Pulmonary artery endothelial cell (primary cell): ENCODE measurements at places on chromosomes 2 and 18. TPM values are rescaled to one million over a fixed set of nuclear protein-coding genes. Genes with fewer than 3 reads are reported as not detected.

The GALR1 gene
- not detected in 2 replicates for total RNA-seq

The TGFA gene
- total RNA-seq: 0.26 and 0.32 TPM in 2 replicates

The SMAD7 gene
- total RNA-seq: 3.6 and 4.9 TPM in 2 replicates

The VWA3B gene
- total RNA-seq: not detected in 2 replicates

The SLC16A14 gene
- 0.21 and 0.26 TPM in 2 replicates for total RNA-seq

The OR6B2 gene
- total RNA-seq: not detected in 2 replicates

The FAM237A gene
- not detected in 2 replicates for total RNA-seq

The DNER gene
- total RNA-seq: 0.07 TPM in 2 replicates

The RHOB gene
- total RNA-seq: 926 and 1,028 TPM in 2 replicates

The NYAP2 gene
- total RNA-seq: not detected in 2 replicates

The ZNF519 gene
- total RNA-seq: 2.3 and 4.2 TPM in 2 replicates

The IL1R2 gene
- 0.13 TPM in 1 of 2 replicates, not detected in the other for total RNA-seq

The REG1A gene
- not detected in 2 replicates for total RNA-seq

The ACVR1C gene
- 0.07 TPM in 2 replicates for total RNA-seq

The PROC gene
- total RNA-seq: not detected in 2 replicates

The DAPL1 gene
- not detected in 2 replicates for total RNA-seq

The EPAS1 gene
- 69.8 and 115 TPM in 2 replicates for total RNA-seq

The CAPN13 gene
- total RNA-seq: not detected in 2 replicates

The SCN9A gene
- 0.11 and 0.33 TPM in 2 replicates for total RNA-seq

The PSMD14 gene
- total RNA-seq: 115 and 144 TPM in 2 replicates

The SERPINB12 gene
- total RNA-seq: not detected in 2 replicates

The SLC9A4 gene
- not detected in 2 replicates for total RNA-seq

The RGPD3 gene
- total RNA-seq: 0.18 and 0.20 TPM in 2 replicates

The MC4R gene
- not detected in 2 replicates for total RNA-seq

The SPHKAP gene
- not detected in 2 replicates for total RNA-seq

The IL36RN gene
- not detected in 2 replicates for total RNA-seq

The GKN1 gene
- total RNA-seq: not detected in 2 replicates

The DQX1 gene
- total RNA-seq: not detected in 2 replicates

The KCNF1 gene
- 0.04 and 0.20 TPM in 2 replicates for total RNA-seq
